ENCODE measurements at places on chromosomes 5 and 9.
A peak's percentile ranks its signal among the peaks of the same experiment; 100 is the strongest.

- DNase-seq: no peak
Observed at GRCh38 chr5:4020400-4020799, 424.8 kb downstream of the IRX1 start.

DNA sequence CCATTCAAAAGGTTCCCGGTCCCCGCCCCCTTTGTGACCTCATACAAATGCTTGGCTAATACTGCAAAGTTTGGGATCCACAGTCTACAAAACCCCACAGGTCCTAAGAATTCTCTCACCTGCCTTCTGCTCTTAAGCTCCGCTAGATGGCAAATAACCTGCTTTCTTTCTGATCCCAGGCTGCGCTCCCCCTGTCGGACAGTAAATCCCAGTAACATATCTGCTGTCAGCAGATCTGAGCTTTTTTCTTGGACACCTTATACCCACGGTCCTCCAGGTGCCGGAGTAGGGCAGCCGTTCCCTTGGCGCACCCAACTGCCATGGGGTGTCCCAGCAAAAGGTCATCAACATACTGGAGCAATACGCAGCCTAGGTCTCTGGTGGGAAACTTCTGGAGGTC is 39.0 kb upstream of the PPP1R26 start:
- DNase-seq: no peak

GRCh38 chr5:72374844-72375243 is 54.7 kb downstream of the PTCD2 start:
- DNase-seq: no peak

- peak; percentile 13 for DNase-seq
Observed at GRCh38 chr9:35954942-35955546, 2.9 kb downstream of the OR2S2 start.

- no peak for DNase-seq
Observed at GRCh38 chr9:97567894-97568202, 65.3 kb downstream of the TSTD2 start.

DNA sequence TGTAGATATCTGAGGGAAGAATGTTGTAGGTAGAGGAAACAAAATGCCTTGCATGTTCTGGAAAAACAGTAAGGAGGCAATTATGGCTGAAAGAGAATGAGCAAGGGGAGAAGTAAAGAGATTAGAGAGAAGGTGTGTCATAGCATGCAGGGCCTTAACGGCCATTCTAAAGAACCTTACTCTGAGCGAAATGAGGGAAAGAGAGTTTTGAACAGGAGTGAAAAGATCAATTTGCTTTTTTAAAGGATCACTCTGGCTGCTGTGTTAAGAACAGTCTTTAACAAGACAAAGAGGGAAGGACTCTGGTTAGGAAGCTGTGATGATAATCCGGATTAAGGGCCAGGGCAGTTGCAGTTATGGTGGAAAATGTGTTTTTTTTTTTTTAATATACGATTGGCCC is 22.6 kb downstream of the PTBP3 start:
- DNase-seq: no peak

GRCh38 chr9:29214154-29214689 is 1640.9 kb upstream of the C9orf72 start:
- no peak for DNase-seq

DNA sequence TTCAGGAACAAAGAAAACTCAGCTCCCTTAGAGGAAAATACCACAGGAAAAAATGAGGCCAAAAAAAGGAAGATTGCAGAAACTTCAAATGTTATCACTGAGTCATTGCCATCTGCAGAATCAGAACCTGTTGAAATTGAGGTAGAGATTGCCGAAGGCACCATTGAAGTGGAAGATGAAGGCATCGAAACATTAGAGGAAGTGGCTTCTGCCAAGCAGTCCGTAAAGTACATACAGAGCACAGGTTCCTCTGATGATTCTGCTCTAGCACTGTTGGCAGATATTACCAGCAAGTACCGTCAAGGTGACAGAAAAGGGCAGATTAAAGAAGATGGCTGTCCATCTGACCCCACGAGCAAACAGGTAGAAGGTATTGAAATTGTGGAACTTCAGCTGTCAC is 30.8 kb upstream of the NIM1K start:
- no peak for DNase-seq

DNA sequence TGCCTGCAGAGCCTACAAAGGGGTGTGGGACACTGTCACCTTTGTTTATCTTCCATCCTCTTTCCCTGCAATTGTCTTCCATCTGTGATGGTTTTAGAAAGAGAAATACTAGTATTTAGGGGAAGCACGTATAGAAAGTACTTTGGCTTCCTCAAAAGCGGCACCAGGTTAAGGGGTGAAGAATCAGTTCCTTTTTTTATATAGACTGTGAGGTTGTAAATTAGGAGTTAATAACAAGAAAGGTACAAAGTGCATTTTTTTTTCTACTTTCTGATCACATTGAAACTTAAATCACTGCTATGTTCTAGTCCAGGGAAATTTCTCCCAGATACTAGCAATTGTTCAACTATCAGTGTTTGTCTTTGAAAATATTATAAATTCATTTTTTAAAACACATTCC is 219.3 kb downstream of the CEMIP2 start:
- no peak for DNase-seq

DNA sequence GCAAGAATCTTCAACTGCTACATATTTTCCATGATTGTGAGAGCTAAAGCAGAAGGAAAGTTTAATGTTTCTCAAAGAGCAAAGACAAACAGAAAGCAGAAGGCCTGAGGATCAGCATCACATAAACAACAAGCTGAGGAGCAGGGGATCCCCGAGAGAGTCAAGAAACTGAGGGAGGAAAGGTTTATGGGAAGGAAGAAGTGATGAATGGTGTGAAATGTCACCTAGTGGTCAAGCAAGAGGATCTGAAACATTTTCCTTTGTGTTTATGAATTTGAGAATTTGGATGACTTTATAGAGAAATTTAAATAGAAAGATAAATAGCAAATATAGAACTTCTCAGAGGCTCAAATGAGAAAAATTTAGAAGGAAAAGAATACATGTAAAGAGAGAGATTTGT is 481.9 kb downstream of the CHSY3 start:
- DNase-seq: no peak

GRCh38 chr9:131287359-131287758 is 2.2 kb upstream of the PLPP7 start:
- no peak for DNase-seq

GRCh38 chr5:102223542-102224477 is 72.3 kb downstream of the SLCO4C1 start:
- DNase-seq: no peak

GRCh38 chr5:157345485-157345884 is 79.6 kb downstream of the CYFIP2 start:
- no peak for DNase-seq

GRCh38 chr5:314676-315487 is 6.6 kb upstream of the AHRR start:
- no peak for DNase-seq

GRCh38 chr9:134291452-134291881 is 34.8 kb upstream of the RXRA start:
- no peak for DNase-seq

DNA sequence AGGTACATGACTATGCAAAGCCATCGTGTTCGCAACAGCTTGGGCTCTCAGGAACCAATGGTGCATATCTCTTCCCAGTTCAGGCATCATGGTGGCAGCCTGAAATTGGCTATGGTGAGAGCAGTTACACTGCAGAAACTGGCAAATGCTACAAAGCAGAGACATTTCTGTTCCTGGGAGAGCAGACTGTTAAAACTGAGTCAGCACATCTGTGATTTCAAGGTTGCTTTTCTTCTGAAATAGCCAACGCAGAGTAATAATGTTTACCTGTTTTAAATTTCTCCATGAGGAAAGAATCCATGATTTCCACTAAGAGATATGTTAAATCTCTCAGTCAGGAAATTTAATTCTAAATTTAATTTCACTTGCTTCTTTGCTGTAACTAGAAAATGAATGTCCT is 47.8 kb downstream of the C7 start:
- DNase-seq: no peak

DNA sequence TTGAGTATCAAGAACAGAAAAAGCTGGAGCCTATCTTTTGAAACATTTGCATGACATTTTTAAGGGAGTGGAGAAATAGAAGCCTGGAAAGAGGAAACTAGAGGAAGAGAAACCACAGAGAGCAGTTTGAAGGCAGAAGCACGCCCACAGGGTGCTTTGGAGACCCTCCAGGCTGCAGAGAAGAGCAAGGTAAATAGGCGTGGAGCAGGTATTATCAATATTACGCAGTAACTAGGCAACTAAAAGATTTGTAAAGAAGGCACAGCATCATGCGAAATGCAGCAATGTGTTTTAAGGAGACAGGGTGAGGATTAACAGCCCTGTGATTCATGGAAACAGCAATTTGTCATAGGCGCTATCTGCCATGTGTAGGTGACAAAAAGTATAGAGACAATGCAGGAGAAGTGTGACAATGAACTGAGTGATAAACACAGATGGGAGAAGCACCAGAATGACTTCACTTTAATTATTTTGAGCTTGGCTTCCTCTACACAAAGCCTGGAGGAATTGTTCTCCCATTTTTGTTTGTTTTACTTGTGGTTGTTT is 281.2 kb downstream of the BRINP1 start:
- no peak for DNase-seq

DNA sequence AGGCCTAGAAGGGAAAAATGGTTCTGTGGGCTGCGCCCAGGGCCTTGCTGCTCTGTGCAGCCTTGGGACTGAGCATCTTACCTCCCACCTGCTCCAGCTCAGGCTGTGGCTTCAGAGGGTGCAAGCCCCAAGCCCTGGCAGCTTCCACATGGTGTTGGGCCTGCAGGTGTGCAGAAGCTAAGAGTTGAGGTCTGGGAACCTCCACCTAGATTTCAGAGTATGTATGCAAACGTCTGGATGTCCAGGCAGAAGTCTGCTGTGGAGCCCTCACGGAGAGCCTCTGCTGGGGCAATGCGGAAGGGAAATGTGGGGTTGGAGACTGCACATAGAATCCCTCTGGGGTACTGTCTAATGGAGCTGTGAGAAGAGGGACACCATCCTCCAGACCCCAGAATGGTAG is 36.0 kb downstream of the FBXL7 start:
- no peak for DNase-seq

Data from activated CD4-positive, CD25-positive, alpha-beta regulatory T cell (primary cell).